ENCODE measurements at places on chromosomes 6 and 20.

- DNase-seq: no peak
Measured at GRCh38 chr6:13990796-13991195, 66.0 kb downstream of the RNF182 start.

DNA sequence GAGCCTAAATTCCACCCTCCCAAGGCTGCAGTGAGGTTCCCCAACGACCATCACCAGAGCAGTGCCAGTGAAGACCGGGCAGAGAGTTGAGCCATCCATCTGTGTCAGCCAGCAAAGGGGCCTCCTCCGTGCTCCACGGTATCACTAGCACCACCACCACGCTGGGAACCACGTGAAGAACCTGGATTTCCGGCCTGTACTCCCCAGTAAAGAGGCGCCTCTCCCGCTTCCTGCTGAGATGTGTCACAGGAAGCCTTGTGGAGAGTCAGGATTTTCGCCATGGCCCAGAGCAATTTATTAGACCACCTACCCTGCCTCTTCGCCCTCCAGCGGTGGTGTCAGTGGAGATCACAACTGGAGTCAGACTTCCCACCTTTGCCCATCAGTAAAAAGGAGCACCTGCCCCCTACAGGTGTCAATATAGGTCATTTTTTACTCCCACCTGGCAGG, 28.8 kb downstream of the CPXM1 start:
- DNase-seq: no peak

GRCh38 chr6:68826501-68826900, 191.4 kb downstream of the ADGRB3 start:
- no peak for DNase-seq

GRCh38 chr20:44997668-44998067, 31.4 kb downstream of the STK4 start:
- no peak for DNase-seq

DNA sequence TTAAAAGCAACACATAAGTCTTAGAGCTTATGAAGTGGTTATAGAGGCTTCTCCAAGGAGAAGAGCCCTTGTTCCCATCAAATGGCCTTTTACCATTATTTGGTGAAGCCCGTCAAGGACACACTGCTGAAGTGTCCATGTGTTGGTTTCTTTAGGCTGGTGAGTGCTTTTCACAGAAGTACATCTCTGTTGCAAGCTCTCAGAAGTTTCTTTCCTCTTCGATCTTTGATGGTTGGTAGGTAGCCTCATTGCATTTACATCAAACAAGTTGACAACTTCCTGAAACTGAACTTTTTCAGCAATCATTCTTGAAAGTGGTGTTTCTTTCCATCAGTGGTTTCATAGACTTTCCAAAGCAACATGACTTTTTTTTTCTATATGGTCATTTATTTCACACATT, 465.6 kb downstream of the HDGFL1 start:
- DNase-seq: no peak

GRCh38 chr6:38279423-38279822, 360.3 kb downstream of the BTBD9 start:
- no peak for DNase-seq

- no peak for DNase-seq
Measured at GRCh38 chr6:154653385-154653784, 79.8 kb upstream of the SCAF8 start.
